ENCODE measurements at places on chromosomes 7 and 10.

- DNase-seq = no peak
These were observed 15.5 kb downstream of the NPS start for GRCh38 chr10:127564644-127565043.

GRCh38 chr7:88201305-88201704 is 18.5 kb downstream of the SRI start:
- no peak for DNase-seq

DNA sequence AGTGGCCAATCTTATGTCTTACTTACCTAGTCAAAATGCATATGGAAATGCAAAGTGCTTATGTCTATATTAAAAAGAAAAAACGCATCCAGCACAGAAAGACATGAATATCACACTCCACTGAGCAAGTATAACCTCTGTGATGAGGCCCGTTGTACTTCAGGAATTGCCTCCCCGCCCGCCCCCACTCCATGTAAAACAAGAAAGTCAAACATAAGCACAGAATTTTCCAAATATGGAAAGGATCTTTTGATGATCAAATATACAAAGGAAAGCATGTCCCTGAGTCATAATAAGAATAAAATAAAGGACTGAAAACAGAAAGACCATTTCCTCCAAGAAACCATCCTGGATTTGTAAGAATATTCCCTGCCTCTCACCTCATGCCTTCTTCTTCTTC is 229.1 kb downstream of the BAMBI start:
- DNase-seq = no peak

DNA sequence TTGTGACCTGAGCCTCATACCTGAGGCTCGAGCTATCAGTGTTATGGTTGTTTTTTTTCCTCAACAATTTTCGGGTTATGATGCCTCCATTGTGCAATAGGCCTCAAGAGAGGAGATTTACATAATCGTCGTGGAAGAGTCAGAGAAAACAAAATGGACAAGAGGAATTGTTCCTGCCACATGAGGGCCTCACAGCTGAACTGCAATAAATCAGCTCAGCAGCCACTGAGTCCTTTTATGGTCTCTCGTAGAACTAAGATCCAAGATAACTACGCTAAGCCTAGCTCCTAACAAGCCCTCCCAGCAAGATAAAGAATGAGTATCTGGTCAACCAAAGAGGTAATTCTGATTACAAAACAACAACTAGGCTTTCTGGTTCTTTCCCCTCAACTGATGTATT is 336.8 kb downstream of the WDR11 start:
- no peak for DNase-seq

DNA sequence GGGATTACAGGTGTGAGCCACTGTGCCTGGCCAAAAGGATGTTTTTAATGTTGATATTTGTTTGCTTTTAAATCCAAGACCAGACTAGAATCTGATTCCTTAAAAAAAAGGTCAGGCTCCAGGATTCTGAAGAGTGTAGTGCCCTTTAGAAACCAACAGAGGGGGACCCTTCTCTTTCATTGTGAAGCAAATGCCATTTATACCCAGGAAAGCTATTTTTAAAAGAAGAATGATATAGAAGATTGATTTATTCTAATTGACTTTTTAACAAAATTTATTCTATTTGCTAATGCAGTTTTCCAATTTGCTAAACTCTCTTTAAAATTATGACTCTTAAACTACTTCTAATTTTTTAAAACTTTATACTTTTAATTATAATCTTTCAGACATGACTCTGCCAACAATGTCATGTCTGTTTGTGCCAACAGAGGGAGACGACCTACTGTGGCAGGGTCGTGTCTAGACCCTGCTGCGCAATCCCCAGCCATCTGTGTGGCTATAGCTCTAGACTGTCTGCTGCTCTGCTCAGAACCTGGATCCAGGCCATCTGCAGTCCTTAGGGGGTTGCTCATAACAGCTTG is 201.0 kb upstream of the IMMP2L start:
- DNase-seq = no peak

DNA sequence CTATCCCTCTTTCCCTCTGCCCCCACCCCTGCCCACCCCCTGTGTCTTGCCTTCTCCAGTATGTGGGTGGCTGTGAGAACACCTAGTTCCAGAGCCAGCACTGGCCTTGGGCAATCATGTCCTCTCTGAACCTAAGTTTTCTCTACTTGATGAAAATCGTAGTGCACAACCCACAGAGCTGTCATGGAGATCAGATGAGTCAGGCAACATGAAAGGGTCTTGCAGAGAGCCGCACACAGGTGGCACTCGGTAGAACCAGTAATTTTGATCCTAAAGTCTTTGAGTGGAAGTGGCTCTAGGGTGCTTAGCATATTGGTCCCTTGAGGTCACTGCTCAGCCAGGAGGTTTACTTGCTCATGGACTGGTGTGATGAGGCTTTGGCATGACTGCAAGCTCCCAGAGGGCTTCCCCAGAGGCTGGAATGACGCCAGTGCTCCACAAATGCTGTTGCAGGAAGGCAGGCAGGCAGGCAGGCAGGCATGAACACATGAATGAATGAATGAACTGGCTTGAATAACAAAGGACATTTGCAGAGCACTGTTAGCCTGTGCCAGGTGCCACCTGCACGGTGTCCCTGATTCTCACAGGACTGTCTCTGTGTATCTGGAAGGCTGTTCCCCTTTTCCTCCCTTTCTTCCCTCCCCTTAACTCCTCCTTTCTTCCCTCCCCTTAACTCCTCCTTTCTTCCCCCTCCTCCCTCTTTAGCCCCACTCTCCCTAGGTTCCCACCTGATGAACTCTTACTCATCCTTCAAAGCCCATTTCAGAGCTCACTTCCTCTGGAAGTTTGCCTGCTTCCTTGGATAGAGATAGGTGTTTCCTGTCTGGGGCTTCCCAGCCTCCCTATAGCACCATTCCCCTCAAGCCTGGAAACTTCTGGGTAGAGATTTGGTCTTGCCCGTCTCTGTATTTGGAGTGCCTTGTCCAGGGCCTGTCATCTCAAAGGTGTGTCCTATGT is 27.2 kb upstream of the CTBP2 start:
- DNase-seq = no peak

GRCh38 chr10:59698326-59698725 is 11.3 kb downstream of the SLC16A9 start:
- DNase-seq = no peak

GRCh38 chr7:29604052-29604451 is 40.4 kb downstream of the PRR15 start:
- DNase-seq = no peak

- no peak for DNase-seq
These were observed 75.4 kb downstream of the ATXN7L1 start for GRCh38 chr7:105800849-105801534.

- DNase-seq = no peak
These were observed 17.2 kb downstream of the SFR1 start for GRCh38 chr10:104139221-104139620.

GRCh38 chr10:117805139-117805538 is 241.6 kb downstream of the RAB11FIP2 start:
- no peak for DNase-seq

DNA sequence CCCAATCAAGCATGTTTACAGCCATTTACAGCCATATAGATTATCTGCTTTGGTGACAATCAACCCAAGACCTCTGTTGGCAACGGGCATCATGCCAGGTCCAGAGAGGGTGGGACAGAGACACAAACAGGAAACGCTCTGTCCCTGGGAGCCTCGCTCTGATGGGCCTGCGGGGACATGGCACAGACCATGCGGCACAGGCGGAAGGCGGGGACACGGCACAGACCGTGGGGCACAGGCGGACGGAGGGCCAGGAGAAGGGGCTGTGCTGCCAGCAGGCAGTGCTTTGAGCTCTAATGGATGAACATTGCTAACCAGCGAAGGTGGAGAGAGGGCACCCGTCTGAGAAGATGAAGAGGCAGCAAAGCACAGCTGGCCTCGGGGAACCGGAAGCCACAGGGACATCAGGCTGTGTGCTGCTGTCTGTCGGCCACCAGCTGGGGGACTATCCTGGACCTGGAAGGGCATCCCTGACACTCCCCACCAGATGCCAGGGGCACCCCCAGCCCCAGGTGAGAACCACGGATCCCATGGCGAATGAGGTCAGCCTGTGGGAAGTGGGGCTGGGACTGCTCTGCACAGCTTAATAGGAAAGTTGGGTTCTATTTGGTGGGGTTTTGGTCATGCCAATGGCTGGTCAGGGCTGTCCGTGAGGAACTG is 61.0 kb downstream of the DIP2C start:
- DNase-seq = no peak

- no peak for DNase-seq
These were observed 5.5 kb upstream of the GDF10 start for GRCh38 chr10:47294501-47294900.

- DNase-seq = no peak
These were observed 41.6 kb upstream of the SDHAF3 start for GRCh38 chr7:97075928-97076327.

- DNase-seq = no peak
These were observed 101.7 kb downstream of the PTN start for GRCh38 chr7:137241655-137242360.

DNA sequence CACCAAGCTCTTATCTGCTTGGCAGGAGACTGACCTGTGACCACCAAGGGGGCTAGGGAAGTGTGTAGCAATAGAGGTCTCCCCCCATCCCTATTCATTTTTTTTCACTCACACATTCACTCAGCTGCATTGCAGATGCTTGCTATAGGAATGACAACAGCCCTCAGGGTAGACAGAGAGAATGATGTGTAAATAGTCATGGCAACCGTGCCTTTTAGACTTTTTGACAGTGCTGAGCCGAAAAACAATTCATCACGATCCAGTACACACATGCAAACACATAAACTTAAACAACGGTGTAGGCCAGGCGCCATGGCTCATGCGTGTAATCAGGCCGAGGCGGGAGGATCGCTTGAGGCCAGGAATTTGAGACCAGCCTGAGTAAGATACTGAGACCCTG is 7.6 kb upstream of the ELN start:
- no peak for DNase-seq
